Right atrium auricular region (tissue), 2 donors: ENCODE measurements at places on chromosomes 6 and 20.

GRCh38 chr20:25739615-25740320, 43.1 kb upstream of the ZNF337 start:
- no peak for DNase-seq

GRCh38 chr6:165922309-165922794, 245.3 kb downstream of the TBXT start:
- no peak for DNase-seq

DNA sequence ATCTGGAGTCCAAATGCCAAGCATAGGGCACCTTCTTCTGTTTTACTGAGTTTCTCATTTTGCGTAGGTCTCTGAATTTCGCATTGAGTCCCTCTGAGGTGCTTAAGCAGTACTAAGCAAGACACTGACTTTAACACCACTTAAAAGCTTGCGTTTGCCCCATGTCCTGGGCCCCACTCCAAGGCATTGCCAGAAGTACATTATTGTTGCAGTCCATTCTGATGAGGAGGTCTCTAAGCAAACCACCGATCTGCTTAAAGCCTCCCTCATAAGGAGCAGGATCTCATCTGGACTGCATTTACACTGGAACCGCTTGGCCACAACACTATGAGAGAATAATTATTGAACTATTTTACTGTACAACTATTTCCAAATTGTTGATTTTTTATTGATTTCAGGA, 16.3 kb downstream of the BMP2 start:
- DNase-seq, result no peak

DNA sequence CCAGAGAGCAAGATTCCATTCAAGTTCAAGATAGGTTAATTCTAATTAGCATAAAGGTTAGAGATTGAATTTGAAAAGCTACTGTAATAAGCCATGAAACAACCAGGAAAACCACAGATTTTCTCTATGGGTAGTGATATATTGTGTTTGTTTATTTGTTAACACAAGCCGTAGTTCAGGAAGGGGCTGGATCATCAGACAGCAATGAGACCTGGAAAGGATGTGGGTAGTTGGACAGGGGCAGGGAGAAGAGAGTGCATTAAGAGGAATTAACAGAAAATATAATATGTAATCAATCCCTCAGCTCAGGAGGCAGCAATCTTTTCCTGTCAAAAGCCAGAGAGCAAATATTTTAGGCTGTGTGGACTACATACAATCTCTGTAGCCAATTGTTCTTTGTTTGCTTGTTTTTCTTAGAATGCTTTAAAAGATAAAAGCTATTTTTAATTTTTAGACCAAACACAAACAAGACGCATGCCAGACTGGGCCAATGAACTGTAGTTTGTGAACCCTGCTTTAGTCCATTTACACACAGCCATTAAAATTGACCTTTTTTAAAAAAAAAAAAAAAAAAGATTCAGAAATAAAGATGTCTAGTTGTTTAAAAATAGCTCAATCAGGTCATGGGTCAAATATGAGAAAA, 398.7 kb upstream of the MARCKS start:
- DNase-seq, result no peak

DNA sequence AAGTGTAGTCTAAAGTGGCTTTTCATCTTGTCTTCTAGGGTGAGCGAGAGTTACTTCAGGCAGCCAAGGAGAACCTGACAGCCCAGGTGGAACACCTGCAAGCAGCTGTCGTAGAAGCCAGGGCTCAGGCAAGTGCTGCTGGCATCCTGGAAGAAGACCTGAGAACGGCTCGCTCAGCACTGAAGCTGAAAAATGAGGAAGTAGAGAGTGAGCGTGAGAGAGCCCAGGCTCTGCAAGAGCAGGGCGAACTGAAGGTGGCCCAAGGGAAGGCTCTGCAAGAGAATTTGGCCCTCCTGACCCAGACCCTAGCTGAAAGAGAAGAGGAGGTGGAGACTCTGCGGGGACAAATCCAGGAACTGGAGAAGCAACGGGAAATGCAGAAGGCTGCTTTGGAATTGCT, 27.1 kb downstream of the C20orf173 start:
- DNase-seq, result no peak

DNA sequence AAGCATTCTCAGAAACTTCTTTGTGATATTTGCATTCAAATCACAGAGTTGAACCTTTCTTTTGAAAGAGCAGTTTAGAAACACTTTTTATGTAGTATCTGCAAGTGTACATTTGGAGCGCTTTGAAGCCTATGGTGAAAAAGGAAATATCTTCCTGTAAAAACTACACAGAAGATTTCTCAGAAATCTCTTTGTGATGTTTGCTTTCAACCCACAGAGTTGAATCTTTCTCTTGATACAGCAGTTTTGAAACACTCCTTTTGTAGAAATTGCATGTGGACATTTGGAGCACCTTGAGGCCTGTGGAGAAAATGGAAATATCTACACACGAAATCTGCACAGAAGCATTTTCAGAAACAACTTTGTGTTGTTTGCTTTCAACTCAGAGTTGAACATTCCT, 612.3 kb upstream of the ZNF337 start:
- DNase-seq, result no peak

DNA sequence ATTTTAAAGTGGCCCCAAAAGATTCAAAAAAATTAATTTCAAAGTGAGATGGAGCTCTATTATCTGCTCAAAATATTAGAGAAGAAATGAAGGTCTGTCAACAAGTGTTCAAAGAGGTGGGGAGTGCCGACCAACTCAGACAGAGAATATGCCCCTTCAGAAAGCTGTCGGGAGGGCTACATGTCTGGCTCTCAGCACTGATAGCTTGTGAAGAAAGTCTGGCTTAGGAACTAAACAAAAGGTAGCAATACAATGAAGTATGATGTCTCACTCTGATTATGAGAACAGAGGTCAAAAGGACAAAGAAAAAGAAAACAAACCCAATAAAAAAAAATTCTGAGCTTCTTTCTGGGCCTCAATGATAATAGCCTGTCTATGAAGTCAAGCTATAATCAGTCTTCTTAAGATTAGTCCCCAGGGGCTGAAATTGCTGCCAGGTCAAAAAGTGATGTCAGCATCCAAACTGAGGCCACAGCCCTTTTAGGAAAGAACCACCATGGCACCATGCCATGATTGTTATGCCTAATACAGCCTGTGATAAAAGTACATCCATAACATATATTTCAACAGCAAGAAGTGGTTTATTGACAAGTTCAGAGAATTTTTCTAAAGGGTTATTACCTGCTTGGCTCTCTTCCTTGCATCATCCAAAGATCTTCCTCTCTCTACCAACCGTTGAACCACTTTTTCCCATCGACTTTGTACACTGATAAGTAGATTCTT, 150.9 kb downstream of the DST start:
- DNase-seq, result no peak

DNA sequence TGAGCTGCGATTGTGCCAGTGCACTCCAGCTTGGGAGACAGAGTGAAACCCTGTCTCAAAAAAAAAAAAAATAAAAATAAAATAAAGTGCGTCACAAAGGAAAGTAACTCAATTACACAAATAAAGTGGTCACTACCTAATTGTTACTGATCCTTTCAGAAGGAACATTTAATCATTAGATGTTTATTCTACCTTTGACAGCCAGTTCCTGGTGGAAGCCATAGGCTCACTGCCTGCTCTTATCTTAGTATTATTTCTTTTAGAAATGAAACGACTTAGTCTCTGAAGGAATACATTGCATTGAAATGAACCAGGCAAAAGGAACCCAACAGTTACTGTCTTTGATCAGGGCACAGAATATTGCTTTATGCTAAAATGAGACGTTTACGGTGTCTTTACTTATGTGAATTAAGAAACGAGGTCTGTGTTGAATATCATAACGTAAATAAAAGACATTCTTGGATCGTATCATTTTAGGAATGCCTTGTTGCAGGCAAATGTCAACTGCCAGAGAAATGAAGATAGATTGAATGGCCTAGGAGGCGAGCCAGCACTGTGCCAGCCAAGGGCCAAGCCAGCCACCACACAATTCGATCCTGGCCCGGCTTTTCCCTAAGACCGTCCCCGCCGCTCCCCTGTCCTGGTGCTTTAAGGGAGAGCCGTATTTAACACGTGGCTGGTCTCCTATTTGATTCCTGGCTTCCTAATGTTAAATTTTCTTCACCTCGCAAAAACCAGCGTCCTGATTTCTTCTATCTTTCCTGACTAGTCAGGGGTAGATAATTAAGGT, 136.7 kb upstream of the GMDS start:
- no peak for DNase-seq

DNA sequence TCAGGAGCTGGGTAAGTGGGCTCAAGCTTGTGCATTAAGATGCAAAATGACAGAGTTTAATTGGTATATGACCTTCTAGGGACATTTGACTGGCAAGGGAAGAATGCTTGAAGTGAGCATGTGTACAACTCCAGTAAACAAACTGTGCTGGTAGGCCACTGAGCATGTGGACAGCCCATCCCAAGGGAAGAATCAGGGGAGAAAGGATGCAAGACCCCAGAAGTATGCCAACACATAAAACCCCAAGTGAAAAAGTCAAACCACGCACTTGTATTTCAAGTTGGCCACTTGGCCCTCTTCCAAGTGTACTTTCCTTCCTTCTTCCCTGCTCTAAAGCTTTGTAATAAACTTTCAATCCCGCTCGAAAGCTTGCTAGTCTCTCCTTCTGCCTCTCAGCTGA, 10.4 kb upstream of the THBD start:
- no peak for DNase-seq

DNA sequence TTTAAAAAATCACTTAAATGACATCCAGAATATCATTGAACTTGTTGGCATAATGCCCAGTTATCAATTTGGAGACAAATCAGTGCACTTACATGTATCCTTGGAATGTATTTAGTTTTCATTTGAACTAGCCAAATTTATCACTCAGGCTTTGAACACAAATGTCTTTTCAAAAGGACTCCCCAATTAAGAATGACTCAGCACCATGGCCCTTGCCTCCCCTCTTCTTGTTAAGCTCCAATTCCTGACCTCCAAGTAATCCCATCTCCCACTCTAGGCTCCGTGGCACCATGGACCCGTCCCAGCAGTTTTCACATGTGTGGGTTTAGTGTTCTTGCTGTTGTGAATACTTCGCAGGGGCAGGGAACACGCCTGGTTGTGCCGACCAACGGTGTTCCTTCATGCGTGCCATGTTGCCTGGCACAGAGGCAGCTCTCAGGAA, 2.7 kb downstream of the AKAP12 start:
- DNase-seq, result no peak

DNA sequence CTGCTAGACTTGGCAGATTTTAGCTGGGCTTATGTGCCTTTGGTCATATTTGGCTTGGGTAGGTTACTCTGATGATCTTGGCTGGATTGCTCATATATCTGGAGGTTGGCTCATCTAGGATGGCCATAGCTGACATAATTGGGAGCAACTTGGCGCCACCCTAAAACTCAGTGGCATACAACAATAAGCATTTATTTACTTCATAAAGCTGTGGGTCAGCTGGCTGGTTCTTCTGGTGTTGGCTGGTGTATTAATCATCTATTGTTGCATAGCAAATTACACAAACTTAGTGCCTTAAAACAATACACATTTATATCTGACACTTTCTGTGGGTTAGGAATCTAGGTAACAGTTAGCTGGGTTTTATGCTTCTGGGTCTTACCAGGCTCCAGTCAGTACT, 297.3 kb upstream of the JAG1 start:
- DNase-seq, result no peak
